ENCODE measurements at places on chromosomes 2 and 18. TPM values are rescaled to one million over a fixed set of nuclear protein-coding genes. Genes with fewer than 3 reads are reported as not detected.

DNA sequence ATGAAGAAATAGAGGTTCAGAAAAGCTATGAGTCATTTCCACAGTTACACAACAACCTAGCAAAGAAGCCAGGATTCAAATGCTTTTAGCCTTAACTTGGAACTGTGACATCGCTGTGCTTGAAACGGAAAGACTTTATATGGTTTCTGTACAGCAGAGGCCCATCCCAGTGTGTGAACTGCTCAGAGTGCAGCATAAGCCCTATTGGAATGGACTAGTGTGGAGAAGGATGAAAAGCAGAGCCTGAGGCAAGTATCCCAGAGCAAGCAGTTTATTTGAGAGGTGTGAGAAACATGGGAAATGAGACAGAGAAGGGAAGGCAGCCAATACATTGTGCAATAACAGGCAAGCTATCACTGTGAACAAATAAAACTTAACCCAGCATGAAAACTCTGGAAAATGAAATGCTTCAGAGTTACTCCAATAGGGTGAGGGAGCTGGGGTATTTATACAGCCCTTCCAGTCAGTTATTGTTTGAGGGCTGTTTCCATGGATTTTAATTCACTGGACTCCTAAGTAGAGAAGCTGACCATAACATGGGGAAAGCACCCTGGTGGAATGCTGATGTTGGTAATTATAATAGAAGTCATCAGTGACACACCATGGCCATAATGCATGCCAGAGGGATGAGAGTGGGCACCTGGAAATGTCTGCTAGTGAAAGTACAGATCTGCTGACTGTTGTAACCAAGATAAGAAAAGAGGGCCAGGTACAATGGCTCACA is 254.0 kb upstream of the POU3F3 start:
- H3K4me1 ChIP-seq: no peaks in the 10 kb centered on the region
- H3K4me3 ChIP-seq: no peak overlapping the region
- no peak for DNase-seq
- H3K36me3 ChIP-seq: no peaks in the 10 kb centered on the region

DNA sequence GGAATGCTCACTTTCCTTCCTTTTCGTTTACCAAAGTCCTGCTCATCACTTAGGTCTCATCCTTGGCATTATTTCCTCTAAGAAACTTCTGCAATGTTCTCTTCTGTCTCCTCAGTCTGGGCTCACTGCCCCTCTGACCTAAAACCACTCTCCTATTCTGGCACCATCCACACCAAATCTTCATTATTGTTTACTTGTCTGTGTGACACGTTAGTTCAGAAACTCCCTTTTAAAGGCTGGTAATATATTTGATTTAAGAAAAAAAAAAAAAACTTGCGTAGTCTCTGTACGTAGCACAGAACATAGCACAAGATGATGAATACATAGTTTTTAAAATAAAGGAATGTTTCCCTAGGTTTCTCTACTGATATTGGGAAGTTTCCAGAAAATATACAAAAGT is 118.8 kb upstream of the CAVIN2 start:
- no peaks in the 10 kb centered on the region for H3K27me3 ChIP-seq
- no peak overlapping the region for H3K27ac ChIP-seq
- H3K4me3 ChIP-seq: no peak overlapping the region
- DNase-seq: no peak
- H3K4me1 ChIP-seq: no peaks in the 10 kb centered on the region
- no peaks in the 10 kb centered on the region for H3K36me3 ChIP-seq

- no peak overlapping the region for H3K4me3 ChIP-seq
- DNase-seq: no peak
- no peak overlapping the region for H3K27ac ChIP-seq
Measured at GRCh38 chr2:96124406-96125265, 8.3 kb upstream of the ADRA2B start.

MYCN gene
- total RNA-seq: 9.6 TPM

- no peak overlapping the region for H3K4me3 ChIP-seq
- H3K27ac ChIP-seq: no peak overlapping the region
- no peaks in the 10 kb centered on the region for H3K27me3 ChIP-seq
- no peaks in the 10 kb centered on the region for H3K36me3 ChIP-seq
- H3K4me1 ChIP-seq: no peaks in the 10 kb centered on the region
Measured at GRCh38 chr2:85095094-85095493, 38.1 kb upstream of the TCF7L1 start.

- no peaks in the 10 kb centered on the region for H3K27me3 ChIP-seq
- H3K4me3 ChIP-seq: no peak overlapping the region
- no peak for DNase-seq
- H3K4me1 ChIP-seq: no peaks in the 10 kb centered on the region
- H3K36me3 ChIP-seq: no peaks in the 10 kb centered on the region
- no peak overlapping the region for H3K27ac ChIP-seq
Measured at GRCh38 chr2:144629935-144630334, 110.0 kb upstream of the ZEB2 start.

DNA sequence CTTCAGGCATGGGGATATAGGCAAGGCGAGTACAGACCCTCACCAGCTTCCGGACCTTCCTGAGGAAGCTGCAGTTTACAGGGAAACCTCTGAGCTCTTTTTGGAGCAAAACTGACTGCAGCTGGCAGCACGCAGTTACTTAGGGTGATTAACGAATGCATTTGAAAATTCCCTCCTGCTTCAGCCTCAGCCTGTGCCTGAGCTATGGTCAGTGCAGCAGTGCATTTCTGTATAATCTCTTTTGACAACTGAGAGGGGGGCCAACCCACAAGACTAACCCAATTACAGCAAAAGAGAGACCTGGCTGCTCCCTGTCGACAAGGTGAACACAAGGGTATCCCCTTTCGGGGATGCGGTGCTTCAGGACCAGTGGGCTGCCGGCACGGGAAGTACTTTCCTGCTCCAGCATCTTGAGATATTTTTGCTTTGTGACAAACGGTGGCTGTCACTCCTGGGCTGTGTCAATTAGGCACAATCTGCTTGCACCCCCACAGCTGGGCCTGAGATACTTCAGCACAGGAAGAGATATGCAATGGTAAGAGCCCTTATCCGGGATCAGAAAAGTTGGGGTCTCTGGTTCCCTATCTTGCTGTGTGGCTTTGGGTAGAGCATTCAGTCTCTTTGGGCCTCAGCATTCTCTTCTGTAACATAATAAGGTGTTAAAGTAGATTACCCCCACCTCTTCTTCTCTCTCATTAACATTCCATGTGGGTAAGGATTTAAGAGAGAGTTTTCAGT is 141.0 kb downstream of the TMEM17 start:
- H3K4me3 ChIP-seq: no peak overlapping the region
- no peaks in the 10 kb centered on the region for H3K27me3 ChIP-seq
- no peaks in the 10 kb centered on the region for H3K36me3 ChIP-seq
- H3K27ac ChIP-seq: no peak overlapping the region
- H3K4me1 ChIP-seq: no peaks in the 10 kb centered on the region

GRCh38 chr2:46569061-46569560 is 89.7 kb downstream of the TMEM247 start:
- H3K4me1 ChIP-seq: peaks cover 79% of the 10 kb centered on the region
- no peaks in the 10 kb centered on the region for H3K36me3 ChIP-seq
- H3K4me3 ChIP-seq: no peak overlapping the region
- DNase-seq: peak; percentile 64

SPTBN1 gene
- 155 TPM for total RNA-seq

DNA sequence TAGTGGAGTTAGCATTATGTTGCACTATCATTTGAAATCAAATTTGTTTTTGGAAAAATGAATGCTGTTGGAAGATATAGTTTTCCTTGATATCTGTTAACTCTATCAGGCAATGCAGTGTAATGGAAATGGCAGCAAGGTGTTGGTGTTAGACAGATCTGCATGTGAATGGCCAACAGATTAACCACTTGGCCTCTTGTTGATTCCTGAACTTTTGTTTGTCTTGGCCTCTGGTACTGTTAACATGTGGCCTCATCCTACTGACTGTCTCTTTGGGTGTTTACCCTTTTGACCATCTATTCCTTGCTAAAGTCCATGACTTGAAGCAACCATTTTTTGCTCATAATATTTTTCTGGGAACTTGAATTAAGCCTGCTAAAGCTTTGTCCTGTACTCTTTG is 110.2 kb upstream of the CDH2 start:
- H3K4me1 ChIP-seq: no peaks in the 10 kb centered on the region
- DNase-seq: no peak
- H3K27me3 ChIP-seq: no peaks in the 10 kb centered on the region
- H3K27ac ChIP-seq: no peak overlapping the region

ERFE gene
- not detected for total RNA-seq

GRCh38 chr2:125593036-125593435 is 1062.9 kb upstream of the GYPC start:
- H3K27me3 ChIP-seq: no peaks in the 10 kb centered on the region
- H3K4me3 ChIP-seq: no peak overlapping the region
- H3K27ac ChIP-seq: no peak overlapping the region

DYNAP gene
- total RNA-seq: not detected

MPHOSPH10 gene
- 26.3 TPM for total RNA-seq

DNA sequence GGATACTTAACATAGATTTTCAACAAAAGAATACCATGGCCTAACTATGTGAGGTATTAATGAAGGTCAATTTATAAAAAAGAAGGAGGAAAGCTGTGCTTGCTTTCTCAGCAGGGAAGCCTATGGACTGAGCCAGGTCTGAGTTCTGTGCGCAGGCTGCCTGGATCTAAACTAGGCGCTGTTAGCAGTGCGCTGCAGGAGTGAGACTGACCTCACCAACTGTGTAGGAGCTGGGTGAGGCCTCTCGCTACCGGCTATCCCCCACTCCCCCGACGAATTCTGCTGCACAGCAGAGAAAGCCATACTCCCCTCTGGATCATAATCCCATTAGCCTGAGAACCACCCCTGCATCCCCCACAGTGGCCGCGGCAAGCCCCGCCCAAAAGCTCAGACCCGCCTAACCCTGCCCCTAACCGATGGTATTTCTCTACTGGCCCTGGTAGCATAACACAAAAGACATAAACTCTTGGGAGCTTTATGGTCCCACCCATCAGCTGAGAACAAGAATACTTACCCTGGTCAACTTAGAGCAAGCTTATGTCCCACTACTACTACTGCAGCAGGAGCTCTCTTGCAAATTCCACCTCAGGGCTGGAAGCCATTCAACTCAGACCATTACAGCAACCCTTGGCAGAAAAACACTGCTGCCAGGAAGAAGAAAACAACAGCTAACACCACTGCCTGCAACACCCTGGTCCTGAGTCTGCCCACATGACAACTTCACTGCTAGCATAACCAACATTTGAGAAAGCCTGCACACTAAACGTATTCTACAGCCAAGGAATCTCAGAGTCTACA is 28.0 kb downstream of the SULT1C2 start:
- no peak overlapping the region for H3K4me3 ChIP-seq
- no peaks in the 10 kb centered on the region for H3K27me3 ChIP-seq
- no peaks in the 10 kb centered on the region for H3K36me3 ChIP-seq

GRCh38 chr2:118858485-118859156 is 11.2 kb upstream of the EN1 start:
- H3K27ac ChIP-seq: no peak overlapping the region
- no peaks in the 10 kb centered on the region for H3K36me3 ChIP-seq
- H3K27me3 ChIP-seq: peaks cover 92% of the 10 kb centered on the region
- no peak for DNase-seq
- H3K4me1 ChIP-seq: peaks cover 46% of the 10 kb centered on the region

GRCh38 chr2:136325844-136326331 is 207.9 kb upstream of the CXCR4 start:
- H3K27me3 ChIP-seq: no peaks in the 10 kb centered on the region
- H3K4me1 ChIP-seq: no peaks in the 10 kb centered on the region
- no peak overlapping the region for H3K27ac ChIP-seq
- no peak for DNase-seq

NGEF gene
- total RNA-seq: 4.2 TPM

NDUFAF7 gene
- 19.6 TPM for total RNA-seq

ALPP gene
- total RNA-seq: not detected

DNA sequence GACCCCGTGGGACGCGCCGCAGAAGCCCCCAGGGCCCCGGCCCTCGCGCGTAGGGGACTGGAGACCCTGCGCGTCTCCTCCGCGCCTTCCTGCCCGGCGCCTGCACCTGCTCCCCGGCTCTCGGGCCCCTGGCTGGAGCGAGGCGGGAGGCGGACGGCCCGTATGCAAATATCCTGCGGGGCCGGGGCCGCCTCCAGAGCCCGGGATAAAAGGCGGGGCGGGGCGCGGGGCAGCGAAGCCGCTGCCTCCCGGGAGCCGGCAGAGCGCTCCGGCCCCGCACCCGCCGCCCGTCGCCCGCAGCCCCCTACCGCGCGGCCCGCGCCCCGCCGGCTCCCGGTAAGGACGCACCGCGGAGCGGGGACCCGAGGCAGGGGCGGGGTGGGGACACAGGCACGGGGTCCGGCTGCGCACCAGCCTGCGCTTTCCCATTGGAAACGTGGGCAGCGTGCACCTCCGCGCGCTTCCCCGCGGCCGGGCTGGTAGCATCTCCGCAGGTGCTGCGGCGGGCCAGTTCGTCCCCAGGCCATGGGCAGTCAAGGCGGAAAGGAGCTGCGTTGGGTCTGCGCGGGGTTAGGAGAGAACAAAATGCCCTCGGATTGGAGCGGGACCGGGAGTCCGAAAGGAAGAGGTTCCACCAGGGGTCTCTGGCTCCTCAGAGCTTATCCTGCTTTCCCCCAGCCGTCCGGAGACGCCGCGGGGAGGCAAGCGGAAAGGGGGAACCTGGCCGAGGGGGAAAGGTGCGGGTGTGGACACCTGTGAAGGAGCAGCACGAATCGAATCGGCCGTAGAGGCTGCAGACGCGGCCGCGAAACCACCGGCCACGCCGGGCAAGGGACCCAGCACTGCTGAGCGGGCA is at the start of gene ATP6V1C2:
ATP6V1C2 (plus strand) TSS at position 235 of the 856 bp plus-strand sequence. CDS start 1,220 bp downstream, outside the sequence.
- H3K27ac ChIP-seq: no peak within 1 kb of the TSS
- H3K4me3 ChIP-seq: peak within 1 kb of the TSS; percentile 68
- no peaks in the 10 kb centered on the region for H3K36me3 ChIP-seq
- DNase-seq: peak; percentile 80
- H3K27me3 ChIP-seq: no peaks in the 10 kb centered on the region

SLC11A1 gene
- not detected for total RNA-seq

DNA sequence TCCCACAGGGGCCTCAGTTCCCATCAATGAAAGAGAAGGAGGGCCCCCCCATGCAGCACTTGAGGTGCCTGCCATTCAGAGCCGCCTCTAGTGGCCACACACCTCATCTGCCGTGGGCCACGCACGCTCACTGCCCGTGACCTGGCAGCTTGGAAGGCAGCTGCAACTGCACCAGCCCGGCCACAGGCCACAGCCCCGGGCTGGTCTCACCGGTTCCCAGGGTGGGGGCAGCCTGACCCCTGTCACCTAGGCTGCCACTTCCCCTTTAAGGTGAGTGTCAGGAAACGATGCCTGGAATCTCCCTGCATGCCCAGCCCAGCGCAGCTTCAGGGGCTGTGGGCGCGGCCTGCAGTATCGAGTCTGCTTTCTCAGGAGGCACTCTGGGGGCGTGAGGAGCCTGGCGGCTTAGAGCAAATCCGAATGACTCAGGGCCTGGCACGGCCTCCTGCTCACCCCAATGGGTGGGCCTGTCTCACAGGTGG is 2.6 kb downstream of the MAB21L4 start:
- DNase-seq: peak; percentile 83
- no peak overlapping the region for H3K27ac ChIP-seq
- H3K27me3 ChIP-seq: peaks cover 12% of the 10 kb centered on the region
- no peaks in the 10 kb centered on the region for H3K36me3 ChIP-seq
- H3K4me1 ChIP-seq: peaks cover 32% of the 10 kb centered on the region
- H3K4me3 ChIP-seq: no peak overlapping the region

DNA sequence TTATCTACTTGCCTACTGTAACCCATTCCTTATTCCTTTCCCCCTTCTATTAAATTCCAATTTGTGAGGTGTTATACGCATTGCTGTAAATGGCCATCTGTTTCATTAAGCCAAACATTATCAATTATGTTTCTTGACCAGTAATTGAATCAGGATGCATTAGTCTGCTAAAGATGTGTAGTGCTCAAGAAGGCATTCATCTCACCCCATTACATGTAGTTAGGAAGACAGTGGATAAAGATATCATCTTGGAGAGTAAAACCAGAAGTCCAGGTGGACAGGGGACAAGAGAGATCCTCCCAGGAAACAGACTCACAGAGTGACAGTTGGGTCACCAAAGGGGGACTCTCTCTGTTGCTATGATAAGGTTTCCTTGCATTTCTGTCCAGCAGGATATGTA is 73.3 kb upstream of the FAM98A start:
- H3K4me1 ChIP-seq: no peaks in the 10 kb centered on the region
- H3K36me3 ChIP-seq: no peaks in the 10 kb centered on the region
- DNase-seq: peak; percentile 5
- no peaks in the 10 kb centered on the region for H3K27me3 ChIP-seq
- no peak overlapping the region for H3K27ac ChIP-seq
